ENCODE measurements at places on chromosomes 2 and 18.

DNA sequence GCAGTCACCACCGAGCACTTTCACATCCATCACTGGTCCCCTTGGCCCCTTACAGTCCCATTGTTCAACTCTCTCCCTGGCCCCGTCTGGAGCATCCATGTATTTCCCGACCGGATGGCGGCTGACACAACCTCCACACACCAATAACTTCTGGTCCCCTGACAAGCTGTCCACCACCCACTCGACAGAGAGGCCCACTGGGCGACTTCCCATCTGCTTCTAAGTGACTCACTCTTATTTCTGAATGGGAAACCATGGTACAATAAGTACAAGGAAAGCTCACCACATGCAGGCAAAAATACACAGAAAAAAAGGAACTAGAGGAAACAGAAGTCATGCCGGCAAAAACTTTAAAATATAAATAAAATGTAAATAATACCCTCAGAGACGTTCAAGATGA, 82.9 kb upstream of the RAB12 start:
- no peak for DNase-seq

GRCh38 chr2:24329700-24330099, 30.6 kb downstream of the ITSN2 start:
- DNase-seq, result no peak

DNA sequence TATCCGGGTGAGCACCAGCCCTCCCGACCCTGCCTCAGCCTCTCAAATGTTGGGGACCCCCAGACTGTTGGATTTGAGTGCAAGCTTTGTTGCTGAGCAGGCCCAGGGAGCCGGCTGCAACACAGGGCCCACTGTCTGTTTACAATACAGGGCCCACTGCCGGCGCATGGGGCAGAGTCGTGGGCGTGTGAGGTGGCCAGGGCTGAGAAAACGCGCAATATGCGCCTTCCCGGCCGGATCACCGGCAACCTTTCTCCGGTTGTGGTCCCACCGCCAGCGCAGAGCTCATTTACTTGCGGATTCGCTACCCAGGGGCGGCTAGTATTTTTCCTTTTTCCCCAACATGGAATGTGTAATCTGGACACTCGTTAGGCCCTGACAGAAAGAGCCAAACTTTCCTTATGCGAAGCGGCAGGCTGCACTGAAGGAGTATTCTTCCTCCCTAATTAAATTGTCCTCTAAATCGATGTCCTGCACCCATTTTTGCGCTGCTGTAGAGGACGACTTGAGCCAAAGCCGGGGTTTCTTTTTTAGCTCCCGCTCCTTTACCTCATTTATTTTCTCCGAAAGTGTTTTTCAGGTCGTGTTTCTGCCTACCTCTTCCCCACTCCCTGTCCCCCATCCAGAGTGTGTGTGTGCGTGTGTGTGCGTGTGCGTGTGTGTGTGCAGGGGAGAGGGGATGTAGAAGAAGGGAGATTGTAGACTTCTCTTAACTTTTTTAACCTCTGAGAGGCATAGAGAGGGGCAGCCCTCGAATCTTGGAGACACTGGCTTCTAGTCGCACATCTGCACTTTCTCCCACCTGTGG, 2.7 kb downstream of the OTX1 start:
- DNase-seq, result no peak

DNA sequence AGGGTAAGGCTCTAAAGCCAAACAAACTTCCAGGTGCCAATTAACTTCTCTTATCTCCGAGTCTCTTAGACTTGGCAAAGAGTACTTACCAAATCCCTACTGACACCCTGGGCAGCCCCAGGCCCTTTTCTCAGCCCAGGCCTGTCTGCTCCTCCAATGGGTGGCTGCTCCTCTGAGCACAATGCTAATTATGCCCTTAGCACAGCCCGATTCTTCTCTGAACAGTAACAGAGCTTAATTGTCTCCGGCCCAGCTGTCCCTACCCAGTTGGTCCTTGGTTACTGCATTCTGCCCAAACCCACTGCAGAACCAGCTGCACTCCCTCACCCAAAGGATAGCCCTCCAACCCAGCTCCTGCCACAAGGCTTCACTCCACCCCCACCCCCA, 110.3 kb downstream of the SMAD7 start:
- no peak for DNase-seq

- DNase-seq, result no peak
Observed at GRCh38 chr18:2985628-2986027, 27.3 kb downstream of the LPIN2 start.

DNA sequence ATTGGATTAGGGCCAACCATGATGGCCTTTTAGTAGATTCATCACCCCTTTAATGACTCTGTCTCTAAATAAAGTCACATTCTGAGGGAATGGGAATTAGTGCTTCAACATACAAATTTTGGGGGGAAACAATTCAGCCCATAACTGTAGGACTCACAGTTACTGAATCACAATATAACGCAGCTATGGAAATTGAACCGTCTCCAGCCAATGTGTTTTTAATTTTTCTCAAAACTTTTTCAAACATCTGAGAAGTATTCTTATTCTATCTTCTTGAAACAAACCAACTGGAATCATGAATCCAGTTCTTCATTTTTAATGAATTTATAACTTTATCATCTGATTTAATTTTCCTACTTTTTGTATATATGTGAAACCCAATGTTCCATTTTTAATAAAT, 373.1 kb upstream of the SYT4 start:
- DNase-seq, result no peak

- DNase-seq, result no peak
Observed at GRCh38 chr18:4283746-4284291, 171.3 kb downstream of the DLGAP1 start.

- DNase-seq, result no peak
Observed at GRCh38 chr2:20425371-20425881, 21.4 kb upstream of the RHOB start.

DNA sequence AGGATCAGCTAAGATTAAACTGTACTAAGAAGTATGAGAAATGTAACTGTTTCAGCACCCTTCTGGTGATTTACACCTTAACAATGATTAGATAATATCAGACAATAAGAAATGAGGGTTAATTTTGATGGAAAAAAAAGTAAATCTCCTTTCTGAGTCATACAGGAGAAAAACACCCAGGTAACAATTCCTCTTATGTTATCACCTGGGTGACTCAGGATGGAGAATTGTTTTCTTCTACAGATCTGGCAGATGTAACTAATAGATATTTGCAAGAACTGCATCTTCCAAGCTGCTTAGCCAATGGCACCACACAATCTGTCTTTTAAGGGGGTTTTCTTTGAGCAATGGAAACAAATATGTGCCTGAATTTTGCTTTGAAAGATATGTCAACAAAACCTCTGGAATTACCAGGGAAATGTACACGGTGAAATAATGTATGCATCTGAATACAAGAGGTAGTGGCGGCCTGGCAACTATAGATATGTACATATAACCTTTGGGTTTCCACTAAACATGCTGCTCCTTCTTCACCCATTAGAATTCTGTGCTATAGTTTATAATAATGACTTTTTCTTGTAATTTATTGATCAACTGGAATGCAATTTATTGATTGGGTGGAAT, 407.9 kb downstream of the CPS1 start:
- no peak for DNase-seq

DNA sequence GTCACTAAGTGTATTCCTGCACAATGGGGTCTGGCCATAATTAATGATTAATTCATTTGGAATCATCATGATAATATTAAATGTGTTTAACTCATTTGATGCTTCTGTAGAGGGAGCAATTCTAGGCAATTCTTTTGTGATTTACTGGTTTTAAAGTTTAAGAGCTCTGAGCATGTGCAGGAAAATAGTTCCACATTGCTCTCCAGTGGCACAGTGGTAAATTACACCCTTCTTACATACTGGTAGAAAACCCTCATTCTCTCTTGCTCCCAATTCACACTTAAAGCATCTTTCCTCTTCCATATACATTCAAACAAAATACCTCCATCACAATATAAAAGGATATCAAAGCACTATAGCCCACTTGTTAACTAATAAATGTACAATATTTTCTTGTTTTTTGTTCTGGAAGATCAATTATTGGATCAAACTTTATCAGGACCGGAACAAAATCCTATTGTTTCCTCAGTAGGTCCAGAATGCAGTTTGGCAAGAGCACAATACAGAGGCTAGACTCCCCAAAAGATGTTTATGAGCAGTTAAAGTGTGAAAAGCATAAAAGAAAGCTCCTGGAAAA, 844.3 kb downstream of the MBD2 start:
- DNase-seq, result no peak

DNA sequence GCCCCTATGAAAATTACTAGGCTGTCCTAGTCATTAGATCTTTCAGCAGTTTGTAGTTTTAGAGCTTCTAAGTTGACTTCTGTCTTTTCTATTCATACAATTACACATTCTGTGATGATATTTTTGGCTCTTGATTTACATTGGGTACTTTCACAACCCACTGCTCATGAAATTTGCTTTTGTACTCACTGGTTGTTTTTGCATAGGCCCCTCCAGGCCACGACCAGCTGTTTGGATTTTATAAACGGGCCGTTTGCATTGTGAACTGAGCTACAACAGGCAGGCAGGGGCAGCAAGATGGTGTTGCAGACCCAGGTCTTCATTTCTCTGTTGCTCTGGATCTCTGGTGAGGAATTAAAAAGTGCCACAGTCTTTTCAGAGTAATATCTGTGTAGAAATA, 193.8 kb downstream of the RPIA start:
- no peak for DNase-seq

DNA sequence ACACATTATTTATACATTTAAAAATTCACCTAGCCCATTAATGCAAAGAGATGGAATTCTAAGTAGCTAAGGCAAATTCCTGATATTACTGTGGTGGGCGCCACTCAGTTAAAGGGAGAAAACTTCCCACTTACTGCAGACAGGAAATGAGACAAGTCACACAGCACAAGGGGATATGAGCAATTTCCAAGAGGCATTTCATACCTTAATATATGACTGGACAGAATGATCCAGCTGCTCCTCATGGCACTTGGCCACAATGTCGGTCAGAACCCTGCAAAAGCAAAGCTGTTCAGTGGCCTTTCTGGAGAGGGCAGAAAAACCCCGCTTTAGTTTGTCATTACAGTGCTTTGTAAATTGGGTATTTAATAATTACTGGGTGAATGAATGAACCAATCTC, 121.4 kb upstream of the CCDC195 start:
- DNase-seq, result no peak

- DNase-seq, result no peak
Observed at GRCh38 chr2:103798291-103798690, 1036.5 kb downstream of the TMEM182 start.

DNA sequence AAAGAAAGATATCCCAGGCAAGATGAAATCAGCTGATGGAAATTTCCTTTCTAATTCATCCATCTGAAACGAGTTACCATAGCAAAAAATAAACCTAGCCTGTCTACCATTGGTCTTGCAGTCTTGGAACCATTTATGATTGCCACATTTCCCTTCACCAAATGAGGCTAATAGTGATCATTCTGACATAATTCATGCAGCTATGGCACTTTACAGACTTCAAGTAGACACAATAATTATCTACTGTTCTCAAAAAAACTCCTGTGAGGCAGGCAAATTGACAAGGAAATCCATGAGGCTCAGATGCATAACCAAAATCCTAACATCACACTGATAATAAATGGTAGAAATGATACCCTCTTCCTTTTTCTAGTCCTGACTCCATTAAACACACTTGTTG, 1669.7 kb upstream of the LRRTM1 start:
- DNase-seq, result no peak

GRCh38 chr2:38713338-38713737, 37.8 kb downstream of the SRSF7 start:
- DNase-seq, result no peak

DNA sequence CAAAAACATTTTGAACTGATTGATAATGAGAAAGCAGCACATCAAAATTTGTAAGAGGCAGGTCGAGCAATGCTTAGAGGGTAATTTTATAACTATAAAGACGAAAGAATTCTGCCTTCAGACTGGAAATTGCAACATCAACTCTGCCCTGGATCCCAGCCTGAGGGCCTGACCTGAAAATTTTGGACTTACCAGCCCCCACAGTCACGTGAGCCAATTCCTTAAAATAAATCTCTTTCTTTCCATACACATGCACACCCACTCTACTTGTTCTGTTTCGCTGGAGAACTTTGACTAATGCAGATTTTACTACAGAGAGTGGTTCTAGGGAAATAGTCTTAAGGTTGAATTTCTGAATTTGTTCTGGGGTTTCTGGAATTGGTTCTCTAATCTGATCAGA, 14.6 kb upstream of the ACOXL start:
- DNase-seq, result no peak

GRCh38 chr2:180999274-180999964, 19.0 kb downstream of the UBE2E3 start:
- DNase-seq, result no peak

DNA sequence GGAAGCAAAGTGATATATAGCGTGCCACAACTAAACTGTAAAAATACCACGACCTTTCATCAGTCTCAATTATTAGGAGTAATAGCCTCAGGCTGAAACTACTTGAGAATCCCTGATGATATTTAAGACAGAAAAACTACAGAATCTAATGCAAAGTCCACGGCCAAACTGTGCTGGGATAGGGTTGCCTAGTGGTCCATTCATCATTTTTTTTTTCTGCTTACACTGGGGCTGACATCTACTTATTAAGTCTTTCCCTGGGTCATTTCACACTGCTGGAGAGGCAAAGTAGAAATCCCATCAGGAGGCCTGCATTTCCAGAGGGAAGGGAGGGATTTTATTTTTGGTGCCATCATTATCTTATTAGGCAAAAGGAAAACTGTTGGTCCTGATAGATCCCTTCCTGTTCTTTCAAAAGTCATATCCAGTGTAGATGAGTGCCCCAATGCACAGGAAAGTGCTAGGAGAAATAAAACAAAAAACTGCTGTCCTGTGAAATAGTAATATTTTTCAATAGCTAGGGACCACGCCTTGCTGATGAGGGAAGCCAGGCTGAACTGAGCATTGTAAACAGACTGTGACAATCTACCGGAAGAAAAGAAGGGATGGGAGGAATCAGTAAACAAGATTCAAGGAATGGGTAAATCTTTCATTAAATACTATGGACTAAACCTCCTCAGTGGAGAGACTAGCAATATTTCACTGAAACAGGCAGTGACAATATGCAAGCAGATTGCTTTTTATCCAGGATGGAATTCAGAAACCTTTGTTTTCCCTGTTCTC, 644.3 kb downstream of the IRS1 start:
- no peak for DNase-seq

GRCh38 chr2:62704654-62705006, 883 bp upstream of the EHBP1 start:
- no peak for DNase-seq

DNA sequence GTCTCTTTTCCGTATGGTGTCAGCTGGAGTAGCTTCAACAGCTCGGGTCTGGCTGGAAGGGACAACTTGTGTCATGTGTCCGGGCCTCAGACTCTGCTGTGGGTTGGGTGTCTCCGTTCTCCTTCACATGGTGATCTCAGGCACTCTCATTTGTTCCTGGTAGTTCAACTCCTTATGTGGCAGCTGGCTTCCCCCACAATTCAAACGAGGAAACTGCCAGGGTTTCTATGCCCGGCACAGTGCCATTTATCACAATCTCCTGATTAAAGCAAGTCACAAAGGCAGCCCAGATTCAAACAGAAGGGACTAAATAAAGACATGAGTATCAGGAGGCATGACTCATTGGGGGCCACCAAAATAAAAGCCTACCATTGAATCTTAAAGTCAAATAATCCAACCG, 22.7 kb downstream of the MRO start:
- no peak for DNase-seq

- DNase-seq, result no peak
Observed at GRCh38 chr2:63000801-63001200, 49.8 kb upstream of the OTX1 start.

- no peak for DNase-seq
Observed at GRCh38 chr2:63983986-63984605, 35.1 kb downstream of the VPS54 start.

- peak; percentile 57 for DNase-seq
Observed at GRCh38 chr2:44087036-44087713, 81.5 kb upstream of the PPM1B start.
